Naive thymus-derived CD8-positive, alpha-beta T cell (primary cell): ENCODE measurements at places on chromosomes 1 and 21.

DNA sequence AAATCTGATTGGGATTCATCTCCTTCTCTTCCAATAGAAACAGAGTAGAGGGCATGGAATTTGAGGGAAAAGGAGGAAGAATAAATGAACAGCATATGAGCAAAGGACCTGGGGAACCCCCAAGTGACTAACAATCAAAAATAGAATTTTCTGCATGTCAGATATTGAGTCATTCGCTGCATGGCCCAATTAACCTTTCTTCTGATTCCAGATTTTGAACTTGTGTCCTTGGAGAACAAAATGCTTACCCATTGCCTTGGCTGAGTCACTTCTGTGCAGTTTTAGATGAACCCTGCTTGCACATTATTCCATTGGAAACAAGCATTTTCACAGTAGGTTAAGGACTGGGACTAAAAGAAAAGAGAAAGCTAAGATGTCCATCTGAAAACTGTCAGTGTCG is 390.5 kb downstream of the ST6GALNAC3 start:
- DNase-seq: no peak

GRCh38 chr21:44583089-44583799 is 2.8 kb upstream of the KRTAP10-5 start:
- no peak for DNase-seq

DNA sequence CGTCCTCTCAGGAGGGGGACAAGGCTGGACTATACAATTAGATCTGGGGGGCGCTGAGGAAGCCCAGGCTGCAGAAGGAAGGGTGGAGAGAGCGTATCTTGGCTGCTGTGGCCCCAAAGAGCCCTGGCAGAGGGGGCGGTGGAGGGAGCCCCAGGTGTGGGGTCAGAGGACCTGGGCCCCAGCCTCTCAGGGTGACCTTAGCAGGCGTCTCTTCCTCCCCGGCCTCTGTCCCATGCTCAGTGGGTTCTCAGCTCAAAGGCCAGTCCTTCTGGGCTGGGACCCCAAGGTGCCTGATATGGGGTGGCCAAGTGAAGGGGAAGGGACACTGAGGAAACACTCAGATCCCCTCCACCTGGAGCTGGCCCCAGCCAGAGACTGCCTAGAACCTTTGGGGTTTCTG is 1.8 kb downstream of the FAM131C start:
- DNase-seq: no peak

- DNase-seq: no peak
Measured at GRCh38 chr1:92443893-92444292, 42.8 kb downstream of the GFI1 start.

DNA sequence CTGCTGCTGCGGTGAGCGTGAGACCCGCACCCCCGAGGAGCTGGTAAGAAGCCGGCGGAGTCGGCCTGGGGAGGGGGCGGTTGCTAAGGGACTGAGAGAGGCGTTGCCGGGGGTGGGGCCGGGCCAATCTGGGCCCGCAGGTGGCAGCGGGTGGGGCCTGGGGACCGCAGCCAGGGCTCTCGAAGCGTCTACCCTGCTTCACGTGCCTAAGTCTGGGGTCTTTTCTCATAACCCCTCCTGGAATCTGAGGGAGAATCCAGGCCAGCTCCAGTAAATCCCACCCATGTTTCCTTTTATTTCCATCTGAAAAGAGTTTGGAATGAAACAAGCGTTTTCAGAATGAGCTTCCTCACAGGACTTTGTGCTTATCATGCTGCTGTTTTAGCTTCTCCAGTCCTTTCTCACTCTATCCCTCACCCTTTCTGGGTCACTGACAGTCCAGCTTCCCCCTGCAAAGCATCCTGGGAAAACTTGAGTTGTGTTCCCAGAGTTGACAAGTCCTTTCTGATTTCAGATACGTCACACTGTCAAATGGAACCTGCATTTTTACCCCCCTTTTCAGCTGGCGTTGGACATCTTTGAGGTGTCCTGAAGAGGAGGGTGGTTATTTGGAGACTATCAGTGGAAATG is 431 bp downstream of the CLCN6 start:
- DNase-seq: no peak

DNA sequence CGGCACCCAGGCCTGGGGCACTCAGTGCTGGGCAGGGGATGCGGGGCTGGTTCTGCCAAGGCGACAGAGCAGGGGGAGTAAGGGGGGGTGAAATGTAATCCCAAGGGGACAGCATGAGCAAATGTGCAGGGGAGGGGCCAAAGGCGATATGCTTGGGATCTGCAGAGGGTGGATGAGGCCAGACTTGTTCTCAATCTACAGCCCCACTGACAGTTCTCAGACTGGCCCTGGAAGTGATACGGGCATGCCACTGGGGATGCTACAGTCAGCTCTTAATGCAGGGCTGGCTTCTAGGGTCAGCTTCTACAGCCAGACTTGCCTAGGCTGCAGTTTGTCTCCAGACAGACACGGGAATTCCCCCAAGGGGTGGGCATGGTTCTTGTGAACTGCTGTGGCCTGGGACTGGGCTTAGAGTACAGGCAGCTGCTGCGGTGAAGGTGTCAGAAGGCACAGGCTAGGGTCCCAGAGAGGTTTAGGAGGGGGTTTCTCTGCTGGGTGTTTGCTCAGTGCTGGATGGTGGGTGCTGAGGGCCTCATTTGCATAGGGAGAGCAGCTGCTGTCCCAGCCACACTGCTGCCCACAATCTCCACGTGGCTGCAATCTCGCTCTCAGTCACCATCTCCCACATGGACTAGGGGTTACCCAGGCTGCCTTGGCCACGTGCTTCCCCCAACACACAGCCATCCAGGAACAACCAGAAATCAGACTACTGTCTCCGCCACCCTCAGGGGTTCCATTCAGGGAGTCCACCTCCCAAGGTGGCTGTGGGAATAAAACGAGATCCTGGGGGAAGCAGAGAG is 190.1 kb downstream of the HIVEP3 start:
- DNase-seq: no peak

GRCh38 chr1:21626921-21627339 is 42.2 kb downstream of the RAP1GAP start:
- no peak for DNase-seq

- no peak for DNase-seq
Measured at GRCh38 chr1:196152086-196152485, 456.2 kb downstream of the KCNT2 start.

DNA sequence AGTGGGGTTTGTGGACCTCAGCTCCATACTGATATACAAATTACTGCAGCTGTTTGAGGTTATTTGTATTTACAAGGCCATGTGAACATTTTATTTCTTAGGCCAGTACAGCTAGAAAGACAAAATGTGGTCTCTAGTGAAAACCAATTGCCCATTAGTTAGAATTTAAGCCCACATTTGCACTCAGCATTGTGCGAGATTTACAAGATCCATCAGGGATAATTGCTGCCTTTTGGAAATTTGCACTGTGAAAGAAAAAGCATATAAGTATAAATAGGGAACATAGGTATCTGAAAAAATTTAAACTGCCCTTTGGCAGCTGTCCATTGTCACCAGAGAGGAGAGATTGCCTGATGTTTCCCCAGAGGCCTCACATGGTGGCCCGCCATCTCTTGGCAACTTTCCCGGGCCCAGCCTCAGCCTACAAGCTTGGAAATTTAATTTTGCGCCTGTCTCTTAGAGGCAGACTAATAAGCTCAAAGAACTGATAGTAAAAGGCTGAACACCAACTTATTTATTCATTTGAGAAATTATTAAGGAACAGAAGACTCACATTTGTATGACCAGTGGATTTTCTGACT is 120.7 kb downstream of the MAP3K21 start:
- DNase-seq: no peak

DNA sequence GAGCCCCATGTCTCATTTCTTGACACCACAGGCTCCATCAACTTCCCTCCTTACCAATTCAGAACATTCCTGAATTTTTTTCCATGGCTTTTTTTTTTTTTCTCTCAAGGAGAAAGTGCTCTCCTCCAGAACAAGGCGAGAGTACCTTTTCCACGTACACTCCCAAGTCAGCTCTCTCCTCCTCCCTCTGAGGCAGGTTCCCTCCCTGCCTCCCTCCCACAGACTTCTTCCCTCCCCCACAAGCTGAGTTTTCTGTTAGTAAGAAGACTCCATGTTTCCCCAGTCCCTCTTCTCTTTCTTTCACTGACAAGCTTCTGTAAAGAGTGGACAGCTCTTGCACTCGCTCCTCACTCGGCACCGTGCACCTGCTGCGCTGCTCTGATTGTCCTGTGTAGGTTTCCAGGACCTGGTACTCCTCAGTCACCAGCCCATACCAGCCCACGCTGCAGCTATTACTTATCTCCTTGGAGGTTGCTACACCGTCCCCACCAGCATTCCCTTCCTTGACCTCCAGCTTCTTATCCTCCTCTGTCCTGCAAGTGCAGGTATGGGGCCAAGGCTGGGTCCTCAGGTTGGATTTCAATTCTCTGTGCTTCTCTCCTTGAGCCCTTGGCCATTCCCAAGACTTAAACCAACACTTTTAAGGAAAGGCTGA is 3.8 kb downstream of the TRAF5 start:
- DNase-seq: no peak

- DNase-seq: no peak
Measured at GRCh38 chr1:5566924-5567323, 425.3 kb downstream of the NPHP4 start.

DNA sequence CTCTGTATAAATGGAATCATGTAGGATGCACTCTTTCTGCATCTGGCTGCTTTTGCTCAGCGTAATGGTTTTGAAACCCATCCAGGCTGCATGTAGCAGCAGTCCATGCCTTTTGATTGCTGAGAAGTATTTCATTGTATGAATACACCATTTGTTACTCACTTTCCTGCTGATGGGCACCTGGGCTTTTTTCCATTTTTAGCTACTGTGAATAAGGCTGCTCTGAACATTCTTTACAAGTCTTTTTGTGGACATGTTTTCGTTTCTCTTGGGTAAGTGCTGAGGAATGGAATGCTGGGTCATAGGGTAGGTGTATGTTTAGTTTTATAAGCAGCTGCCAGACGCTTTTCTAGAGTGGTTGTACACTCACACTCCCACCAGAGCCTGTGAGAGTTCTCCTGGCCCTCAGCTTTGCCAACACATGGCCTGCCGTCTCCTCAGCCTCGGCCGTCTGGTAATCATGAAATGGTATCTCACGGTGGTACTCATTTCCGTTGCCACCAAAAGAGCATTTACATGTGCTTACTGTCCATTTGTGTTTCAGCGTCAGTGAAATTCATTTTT is 22.7 kb downstream of the SLX9 start:
- peak; percentile 6 for DNase-seq

DNA sequence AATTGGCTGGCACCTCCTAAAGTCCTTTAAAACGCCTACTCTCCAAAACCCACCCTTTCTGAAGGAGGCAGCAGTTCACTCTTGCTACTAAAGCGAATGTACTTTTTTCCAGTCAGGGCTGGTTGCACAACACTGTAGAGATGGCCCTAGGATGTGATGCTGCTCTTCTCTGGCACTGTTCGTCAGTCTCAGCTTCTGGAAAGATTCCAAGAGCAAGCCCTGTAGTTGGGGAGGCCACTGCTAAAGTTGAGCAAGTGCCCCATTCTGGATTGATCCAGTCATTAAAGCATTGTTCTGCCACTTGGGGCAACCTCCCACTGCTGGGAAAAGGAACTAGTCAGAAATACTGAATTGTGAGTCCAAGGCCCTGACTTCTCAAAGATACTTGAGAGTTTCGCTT is 28.5 kb upstream of the KCNQ4 start:
- DNase-seq: no peak

DNA sequence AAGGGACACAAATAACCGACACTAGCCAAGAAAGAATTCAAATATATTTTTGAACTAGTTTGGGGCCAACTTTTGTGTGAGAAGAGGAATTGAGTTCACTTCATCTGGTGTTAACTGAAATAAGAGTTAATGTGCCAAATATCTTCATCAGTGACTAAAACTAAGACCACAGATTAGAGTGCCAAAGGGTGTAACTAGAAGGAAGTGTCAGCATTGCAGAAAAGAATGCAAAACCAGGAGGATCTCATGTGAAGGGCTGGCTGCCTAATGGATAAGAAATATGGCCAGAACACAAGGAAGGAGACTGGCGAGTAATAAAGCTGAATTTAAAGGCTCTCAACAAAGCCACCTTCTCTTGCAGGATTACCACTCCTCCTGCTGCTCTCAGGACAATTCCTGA is 61.8 kb upstream of the LRRC8D start:
- DNase-seq: no peak

DNA sequence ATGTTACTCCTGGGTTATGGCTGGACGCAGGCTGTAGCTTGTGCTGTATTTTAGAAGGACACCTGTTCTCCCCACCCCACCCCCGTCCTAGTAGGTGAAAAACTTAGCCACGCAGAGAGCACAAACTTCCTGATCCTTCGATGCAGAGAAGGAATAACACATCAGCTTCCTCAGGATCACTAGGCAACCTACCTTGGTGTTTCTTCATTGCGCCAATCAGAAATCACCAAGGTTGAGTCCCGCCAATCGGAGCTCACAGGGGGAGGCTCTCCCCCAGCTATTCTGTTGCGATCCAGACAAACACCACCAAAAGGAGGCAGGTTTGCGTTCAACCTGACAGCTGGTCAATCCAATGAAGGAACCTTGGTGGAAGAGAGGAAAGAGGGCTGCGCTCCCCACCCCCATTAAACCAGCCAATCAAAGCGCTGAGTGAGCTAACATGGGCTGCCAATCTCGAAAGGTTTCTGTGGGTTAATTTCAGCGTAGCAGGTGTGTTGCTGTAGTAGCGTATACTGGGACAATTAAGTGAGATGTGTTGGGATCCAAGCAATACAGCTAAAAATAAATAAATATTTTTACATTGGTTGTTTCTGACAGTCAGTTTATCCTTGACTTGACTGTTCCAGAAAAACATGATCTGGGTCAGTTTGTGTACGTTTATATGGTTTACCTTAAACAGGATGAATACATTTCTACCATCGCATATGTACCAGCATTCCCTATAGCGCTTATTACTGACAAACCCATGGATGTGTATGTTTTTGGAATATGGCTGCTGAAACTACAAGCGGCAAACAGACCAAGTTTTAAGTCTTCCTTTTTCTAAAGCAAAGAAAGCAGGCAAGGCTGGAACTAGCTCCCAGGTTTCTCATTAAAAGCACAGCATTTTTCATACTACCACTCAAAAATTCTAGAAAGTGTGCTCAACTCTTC is at the start of gene GOLPH3L:
TSS of gene GOLPH3L (minus strand) at position 160 of the 933 bp plus-strand sequence. CDS start 2,316 bp downstream, outside the sequence.
- peak; percentile 90 for DNase-seq

- no peak for DNase-seq
Measured at GRCh38 chr1:4970532-4970931, 316.1 kb downstream of the AJAP1 start.

DNA sequence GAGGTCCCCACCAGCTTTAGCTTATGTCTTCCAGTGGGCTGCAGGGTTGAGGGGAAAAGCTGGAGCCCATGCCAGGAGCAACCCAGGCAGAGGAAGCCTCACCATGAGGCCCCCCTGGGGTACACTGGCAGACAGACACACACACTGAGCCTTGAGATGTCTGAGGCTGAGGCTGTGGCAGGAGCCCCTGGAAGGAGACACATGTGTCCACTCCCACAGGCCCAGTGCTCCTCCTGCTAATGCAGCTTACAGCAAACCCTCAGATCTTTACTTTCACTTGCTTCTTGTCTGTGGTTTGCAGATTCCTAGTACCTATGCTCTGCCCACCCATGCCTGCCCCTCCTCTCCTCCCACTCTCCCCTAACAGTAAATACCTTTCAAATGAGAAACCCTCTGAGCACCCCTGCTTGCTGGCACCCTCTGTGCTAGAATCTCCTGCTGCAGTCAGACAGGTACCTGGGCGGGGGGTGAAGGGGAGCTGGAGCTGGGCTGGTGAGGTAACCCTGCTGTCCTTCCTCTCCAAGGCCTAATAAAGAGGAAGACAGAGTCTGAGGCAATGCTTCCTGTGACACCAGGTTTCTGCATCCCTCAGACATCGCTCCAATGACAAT is 63.4 kb upstream of the NEK2 start:
- peak; percentile 7 for DNase-seq

GRCh38 chr1:8754993-8755392 is 62.4 kb downstream of the RERE start:
- no peak for DNase-seq

GRCh38 chr1:62058956-62059355 is 135.7 kb upstream of the L1TD1 start:
- no peak for DNase-seq
